ENCODE measurements at places on chromosomes 4 and X.

DNA sequence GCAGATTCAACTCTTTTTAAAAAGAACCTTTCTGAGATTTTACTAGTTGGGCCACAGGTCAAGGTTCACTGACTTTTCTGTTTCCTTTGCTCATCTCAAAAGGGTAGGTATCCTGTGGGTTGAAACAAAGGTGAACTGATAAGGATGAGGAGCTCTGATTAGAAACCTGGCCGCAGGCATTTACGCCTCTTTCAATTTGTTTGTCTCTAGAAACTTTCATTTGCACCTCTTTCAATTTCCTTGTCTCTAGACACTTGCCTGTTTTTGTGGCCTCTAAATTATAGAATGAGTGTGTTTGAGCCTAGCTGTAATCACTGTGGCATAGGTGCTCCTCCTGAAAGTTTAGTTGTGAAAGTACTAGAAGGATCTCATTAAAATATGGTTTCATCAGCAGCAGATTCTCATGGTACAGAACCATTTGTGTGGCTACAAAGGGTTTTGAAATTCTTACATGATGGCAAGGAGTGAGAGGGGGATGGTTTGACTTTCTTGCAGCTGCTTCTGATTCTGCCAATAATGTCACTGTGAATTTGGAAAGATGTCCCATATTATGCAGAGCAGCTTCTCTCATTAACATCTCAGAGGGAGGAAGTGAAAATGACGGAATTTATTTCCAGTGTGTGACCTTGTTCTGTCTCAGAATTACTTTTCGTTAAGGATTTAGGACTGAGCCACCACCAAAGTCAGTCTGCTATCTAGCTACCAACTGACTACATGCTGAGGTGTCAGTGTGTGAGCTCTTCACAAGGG lies 142.2 kb downstream of the SH2D1A start:
- no peak for DNase-seq

DNA sequence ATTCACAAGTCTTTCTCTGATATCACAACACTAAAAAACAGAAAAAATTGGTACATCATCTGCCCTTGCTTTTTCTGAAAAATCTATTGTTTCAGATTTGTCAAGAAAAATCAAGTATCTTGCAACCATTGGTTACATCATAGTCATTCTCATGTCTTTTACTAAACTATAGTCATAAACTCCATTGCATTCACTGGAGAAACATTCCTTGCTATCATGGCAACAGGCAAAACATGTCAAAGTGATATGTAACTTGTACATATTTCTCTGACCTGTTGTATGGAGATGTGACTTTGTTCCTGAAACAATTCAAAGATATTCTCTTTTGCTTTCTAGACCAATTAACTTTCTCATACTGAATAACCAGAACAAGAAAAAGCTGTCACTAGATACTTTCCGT lies 121.9 kb upstream of the ANK2 start:
- no peak for DNase-seq

DNA sequence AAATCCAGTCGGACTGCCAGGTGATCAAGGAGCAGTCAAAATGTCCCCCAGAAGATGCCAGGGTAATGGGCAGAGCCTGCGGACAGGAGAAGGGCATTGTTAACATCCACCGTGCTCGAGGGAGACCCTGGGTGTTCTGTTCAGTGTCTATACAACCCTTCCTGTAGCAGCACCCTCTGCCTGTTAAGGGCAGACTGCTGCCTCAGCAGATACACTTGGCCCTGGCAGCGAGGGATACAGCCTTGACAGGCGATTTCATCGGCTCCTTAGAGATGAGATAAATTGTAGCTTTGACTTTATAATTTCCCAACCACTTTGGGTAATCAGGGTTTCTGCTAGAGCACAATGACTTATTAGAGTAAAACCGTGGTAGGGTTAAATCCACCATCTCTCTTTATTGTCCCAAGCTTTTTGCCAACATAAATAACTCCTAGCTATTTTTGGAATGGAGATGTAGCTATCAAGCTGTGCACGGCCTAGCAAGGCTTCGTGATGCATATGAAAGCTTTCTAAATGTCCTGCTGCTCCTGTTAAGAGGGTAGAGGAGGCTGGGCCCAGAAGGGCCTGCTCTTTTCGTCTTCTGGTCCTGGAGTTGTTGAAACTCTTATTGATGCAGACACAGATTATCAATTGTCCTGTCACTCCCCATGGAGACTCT lies 195.9 kb downstream of the CPEB2 start:
- no peak for DNase-seq

DNA sequence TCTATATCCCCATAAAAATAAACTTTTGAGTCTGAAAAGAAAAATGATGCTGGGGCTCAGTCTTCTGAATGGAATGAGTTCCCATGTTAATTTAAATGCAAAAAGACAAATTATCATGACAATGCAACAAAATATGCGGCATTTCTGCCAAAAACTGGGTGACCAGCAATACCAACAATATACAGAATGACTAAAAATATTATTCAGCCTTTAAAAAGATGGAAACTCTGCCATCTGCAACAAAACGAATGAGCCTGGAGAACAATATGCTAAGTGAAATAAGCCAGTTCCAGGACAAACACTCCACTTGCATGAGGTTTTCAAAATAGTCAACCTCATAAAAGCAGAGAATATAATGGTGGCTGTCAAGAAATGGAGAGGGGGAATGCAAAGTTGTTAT lies 558.5 kb downstream of the IL15 start:
- no peak for DNase-seq

- DNase-seq = no peak
Measured at GRCh38 chr4:131411393-131411792, 1737.7 kb upstream of the PCDH10 start.

- no peak for DNase-seq
Measured at GRCh38 chrX:113802837-113803236, 781.0 kb upstream of the HTR2C start.

GRCh38 chrX:151974336-151975227 lies at the start of gene GABRE:
Gene GABRE (minus strand): TSS chrX:151974676. CDS start chrX:151974625, 51 bp downstream.
- DNase-seq = no peak

DNA sequence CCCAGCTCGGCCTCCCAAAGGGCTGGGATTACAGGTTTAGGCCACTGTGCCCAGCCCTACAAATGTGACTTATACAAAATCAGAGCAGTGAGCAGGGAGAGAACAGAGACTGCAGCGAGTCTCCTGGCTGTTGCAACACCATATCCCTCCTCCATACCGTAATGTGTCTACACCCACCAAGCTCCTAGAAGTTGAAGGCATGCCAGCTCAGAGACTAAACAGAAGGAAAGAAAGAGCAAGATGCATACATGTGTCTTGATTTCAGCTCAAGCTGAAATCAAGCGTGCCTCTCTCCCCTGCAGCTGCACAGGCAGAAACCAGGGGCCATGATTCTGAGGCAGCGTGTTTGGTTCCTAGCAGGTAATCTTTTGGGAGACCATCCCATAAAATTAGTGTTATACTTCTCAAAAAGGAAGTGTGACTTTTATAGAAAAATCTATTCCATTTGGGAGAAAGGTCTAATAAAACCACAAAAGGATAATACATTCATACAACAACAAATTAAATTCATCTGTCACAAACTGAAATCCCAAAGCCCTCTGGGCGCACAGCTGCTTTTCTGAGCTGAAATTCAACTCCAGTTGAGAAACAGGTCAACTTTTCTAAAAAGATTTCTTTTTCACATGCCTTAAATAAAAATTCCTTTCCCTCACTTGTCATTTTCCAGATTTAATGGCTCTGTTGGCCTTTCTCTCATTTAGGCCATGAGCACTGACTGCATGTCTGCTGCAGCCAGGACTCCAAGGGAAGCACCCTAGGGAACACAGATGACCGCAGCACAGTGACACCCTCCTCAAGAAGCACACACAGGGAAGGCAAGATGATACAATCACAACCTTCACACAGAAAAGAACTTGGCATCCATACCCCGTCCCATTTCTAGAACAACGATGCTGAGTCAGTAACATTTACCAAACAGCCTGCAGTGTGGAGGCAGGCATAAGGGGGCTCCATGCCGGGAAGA lies 34.4 kb downstream of the AFAP1 start:
- no peak for DNase-seq

GRCh38 chr4:85607624-85608023 lies 132.7 kb downstream of the ARHGAP24 start:
- DNase-seq = no peak

GRCh38 chrX:48720577-48721250 lies 24.2 kb downstream of the SUV39H1 start:
- no peak for DNase-seq

DNA sequence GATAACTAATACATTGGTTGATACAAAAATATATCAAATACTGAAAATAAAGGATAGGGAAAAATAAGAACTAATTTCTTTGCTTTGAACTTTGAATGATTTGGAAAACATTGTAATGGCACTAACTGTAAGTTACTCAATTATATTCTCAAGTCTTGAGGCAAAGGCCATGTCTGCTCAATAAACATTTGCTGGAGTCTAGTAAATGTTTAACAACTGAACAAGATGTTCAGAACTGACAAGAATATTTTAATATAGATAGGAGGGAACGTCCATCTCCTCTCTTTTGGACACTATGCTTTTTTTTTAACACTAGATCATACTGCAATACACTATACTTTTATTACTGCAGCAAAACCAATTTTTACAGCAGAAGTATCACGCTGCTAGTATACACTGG lies 76.2 kb downstream of the PRSS12 start:
- no peak for DNase-seq

DNA sequence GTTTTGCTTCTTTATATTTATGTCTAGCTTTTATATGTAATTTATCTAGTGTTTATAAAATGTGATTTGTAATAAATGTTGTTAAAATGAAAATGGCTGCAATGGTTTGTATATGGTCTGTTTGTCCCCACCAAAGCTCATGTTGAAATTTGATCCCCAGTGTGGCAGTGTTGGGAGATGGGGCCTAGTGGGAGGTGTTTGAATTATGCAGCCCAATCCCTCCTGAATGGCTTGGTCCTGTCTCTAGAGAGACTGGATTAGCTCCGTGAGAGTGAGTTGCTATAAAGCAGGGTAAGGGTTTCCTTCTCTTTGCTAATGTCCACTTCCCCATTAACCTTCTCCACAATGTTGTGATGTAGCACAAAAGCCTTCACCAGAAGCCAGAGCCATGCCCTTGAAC lies 30.0 kb upstream of the JADE3 start:
- DNase-seq = no peak

DNA sequence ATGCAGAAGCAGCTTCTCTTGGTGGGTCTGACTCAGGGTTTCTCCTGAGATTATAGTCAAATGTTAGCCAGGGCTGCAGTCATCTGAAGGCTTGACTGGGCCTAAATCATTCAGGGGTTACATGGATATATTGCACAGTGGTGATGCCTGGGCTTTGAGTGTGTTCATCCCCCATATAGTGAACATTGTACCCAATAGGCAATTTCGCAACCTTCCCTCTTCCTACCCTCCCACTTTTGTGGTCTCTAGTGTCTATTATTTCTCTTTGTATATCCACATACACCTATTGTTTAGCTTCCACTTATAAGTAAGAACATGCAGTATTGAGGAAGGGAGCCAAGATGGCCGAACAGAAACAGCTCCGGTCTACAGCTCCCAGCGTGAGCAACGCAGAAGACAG lies 90.3 kb upstream of the CAMK2D start:
- no peak for DNase-seq

- DNase-seq = no peak
Measured at GRCh38 chr4:66372706-66373105, 702.4 kb upstream of the EPHA5 start.

DNA sequence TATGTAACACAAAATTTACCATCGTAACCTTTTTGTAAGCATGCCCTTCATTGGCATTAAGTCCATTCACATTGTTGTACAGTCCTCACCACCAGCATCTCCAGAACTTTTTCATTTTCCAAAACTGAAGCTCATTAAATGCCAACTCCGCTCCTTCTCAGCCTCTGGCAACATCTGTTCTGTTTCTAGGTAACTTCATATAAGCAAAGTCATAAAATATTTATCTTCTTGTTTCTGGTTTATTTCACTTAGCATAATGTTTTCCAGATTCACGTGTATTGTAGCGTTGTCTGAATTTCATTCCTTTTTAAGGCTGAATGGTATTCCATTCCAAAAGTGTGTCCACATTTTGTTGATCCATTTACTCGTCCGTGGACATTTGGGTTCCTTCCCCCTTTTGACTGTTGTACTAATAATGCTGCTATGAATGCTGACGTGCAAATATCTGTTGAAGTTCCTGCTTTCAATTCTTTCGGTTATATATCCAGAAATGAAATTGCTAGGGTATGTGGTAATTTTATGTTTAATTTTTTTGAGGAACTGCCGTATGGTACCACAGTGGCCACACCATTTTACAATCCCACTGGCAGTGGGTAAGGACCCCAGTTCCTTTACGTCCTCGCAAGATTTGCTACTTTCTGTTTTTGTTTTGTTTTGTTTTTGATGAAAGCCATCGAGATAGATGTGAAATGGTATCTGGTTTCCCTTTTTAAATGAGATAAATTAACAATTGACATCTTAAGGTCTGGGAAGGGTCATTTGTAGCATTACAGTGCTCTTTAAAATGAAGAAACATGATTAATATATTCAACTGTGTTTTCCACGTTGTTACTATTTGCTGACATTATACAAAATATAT lies 63.4 kb downstream of the PTTG2 start:
- DNase-seq = no peak

- DNase-seq = no peak
Measured at GRCh38 chr4:124429746-124430250, 282.7 kb downstream of the ANKRD50 start.

GRCh38 chrX:21963731-21964405 lies 23.4 kb downstream of the SMS start:
- DNase-seq = no peak

DNA sequence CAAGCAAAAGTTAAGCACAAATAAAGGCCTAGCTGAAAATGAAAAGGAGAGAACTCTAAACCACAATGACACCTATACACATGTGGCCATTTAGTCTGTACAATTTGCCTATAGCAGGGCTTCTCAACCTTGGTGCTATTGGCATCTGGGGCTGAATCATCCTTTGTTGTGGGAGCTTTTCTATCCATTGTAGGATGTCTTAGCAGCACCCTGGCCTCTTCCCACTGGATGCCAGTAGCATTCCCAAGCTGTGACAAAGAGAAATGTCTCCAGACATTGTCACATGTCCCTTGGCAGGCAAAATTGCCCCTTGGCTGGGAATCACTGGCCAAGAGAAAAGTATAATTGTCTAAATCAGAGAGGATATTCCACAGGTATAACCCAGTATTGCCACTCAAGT lies 13.5 kb upstream of the PRPS2 start:
- no peak for DNase-seq

DNA sequence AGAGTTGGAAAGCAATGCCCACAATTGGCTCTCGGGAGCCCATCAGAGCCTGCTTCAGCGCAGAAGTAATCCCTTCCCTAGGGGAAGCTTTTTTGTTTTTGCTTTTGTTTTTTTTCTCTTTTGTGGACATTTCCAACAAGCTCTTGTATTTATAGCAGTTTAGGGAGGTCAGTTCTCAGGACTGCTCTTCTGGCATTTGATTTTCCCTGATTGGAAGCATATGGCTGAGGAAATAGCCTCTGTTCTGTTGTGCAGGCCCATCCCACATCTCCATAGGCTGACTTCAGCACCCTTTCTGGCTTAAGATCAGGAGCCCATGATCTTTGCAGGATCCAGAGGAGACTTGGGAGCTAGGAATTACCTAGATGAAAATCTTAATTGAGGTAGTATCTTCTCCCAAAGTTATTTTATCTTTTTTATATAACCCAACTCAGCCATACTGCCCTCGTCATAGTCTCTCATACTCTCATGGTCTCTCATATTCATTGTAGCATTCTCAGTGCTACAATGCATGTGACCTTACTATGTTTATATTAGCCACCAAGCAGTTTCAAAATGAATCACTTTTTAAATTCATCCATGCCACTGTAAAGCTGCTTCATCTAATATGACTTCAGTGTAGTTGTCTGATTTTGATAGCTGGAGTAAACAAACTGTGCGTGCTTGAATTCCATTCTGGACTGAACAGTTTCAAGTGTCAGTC lies 16.7 kb downstream of the PAGE4 start:
- DNase-seq = no peak

Measured in stimulated activated CD4-positive, alpha-beta T cell treated with anti-CD3 and anti-CD28 coated beads, Interleukin-15, amount 100 ng/mL, for 1 hour (primary cell).